ENCODE measurements at places on chromosomes 16 and 17.

GRCh38 chr17:47693731-47694580, at the start of gene TBKBP1:
TSS of gene TBKBP1 (plus strand) at chr17:47694161. CDS start at chr17:47696113, 1,952 bp downstream.
- H3K27ac ChIP-seq = no peak within 1 kb of the TSS
- no peaks in the 10 kb centered on the region for H3K27me3 ChIP-seq
- DNase-seq = no peak
- H3K4me3 ChIP-seq = peak within 1 kb of the TSS; percentile 37

DNA sequence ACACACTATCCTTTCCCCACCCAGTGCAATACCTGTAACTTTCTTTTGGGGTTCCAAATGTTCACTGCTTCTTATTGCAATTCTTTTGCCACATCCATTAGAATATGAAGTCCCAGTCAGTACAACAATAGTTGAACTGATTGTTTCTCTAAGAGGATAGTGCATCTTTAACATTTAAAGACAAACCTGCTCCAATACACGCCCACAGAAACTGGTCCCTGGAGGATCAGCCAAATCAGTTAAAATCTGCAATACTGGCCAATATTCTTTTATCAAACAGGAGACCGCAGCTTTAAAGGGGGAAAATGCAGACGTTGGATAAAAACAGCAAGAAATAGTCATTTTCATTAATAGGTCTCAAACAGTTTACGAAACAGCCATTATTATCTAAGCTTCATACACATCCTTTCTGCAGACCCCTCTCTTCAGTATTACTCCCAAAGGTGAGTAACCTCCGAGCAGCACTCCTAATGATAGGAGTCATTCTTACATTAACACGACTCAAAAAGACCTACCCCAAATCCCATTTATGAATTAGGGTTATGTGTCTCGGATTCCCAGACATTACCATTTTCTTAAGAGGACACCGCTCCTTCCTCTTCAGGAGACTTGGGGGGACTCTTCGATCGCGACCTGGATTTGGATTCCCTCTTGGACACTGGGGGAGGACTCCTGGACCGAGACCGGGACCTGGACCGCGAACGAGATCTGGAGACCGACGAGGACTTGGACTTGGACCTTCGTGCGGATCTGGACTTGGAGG, 1.4 kb downstream of the SRSF2 start:
- no peaks in the 10 kb centered on the region for H3K27me3 ChIP-seq
- no peak overlapping the region for H3K27ac ChIP-seq
- no peak for DNase-seq
- H3K4me3 ChIP-seq = peak overlapping the region; percentile 99

- no peaks in the 10 kb centered on the region for H3K4me1 ChIP-seq
- H3K4me3 ChIP-seq = peak within 1 kb of the TSS; percentile 75
- H3K27me3 ChIP-seq = no peaks in the 10 kb centered on the region
- H3K27ac ChIP-seq = no peak within 1 kb of the TSS
These were observed at the start of gene NT5C for GRCh38 chr17:75131278-75132017. TSS of gene NT5C (minus strand) at chr17:75131742. CDS start at chr17:75131707, 35 bp downstream.

DNA sequence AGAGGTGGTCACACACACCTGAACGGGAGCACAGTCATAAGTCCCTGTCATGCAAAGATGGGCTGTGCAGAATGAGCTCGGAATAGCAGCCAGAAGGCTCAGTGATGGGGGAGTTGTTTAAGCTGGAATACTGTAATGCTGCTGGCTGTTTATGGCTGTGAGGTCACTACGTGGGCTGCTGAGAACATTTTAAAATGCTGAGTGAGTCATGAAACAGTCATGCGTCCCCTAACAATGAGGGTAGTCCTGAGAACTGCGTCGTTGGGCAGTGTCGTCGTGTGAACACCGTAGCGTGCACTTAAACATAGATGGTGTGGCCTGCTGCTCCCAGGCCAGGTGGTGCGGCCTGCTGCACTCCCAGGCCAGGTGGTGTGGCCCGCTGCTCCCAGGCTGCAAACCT, 39.7 kb downstream of the TBCD start:
- no peaks in the 10 kb centered on the region for H3K27me3 ChIP-seq
- H3K36me3 ChIP-seq = peaks cover 6% of the 10 kb centered on the region
- H3K27ac ChIP-seq = no peak overlapping the region
- no peaks in the 10 kb centered on the region for H3K4me1 ChIP-seq
- no peak for DNase-seq

DNA sequence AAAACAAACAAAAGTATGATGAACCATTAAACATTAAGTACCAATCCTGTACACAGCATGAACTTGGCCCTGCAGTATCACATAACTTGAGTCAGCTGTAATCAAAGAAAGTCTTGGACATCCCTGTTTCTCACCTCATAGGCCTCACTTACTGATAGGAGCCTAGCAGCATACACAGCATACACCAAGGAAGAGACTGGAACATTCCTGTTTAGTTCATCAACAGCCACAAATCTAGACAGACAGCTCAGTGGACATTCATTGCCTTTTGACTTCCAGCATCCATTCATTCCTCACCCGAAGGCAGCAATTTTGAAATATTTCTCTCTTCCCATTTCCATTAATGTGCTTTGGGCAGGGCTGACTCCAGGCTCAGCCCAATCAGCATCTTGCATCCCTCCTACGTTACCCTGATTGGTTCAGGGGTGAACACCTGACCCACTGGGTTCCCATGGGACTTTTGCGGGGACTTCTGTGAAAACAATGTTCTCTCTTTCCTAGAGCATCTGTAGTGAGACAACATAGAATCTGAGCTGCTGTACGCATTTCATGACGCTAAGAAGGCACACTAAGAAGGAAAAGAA, 336.7 kb upstream of the ZFHX3 start:
- H3K4me3 ChIP-seq = no peak overlapping the region
- H3K27ac ChIP-seq = no peak overlapping the region
- no peaks in the 10 kb centered on the region for H3K27me3 ChIP-seq
- no peaks in the 10 kb centered on the region for H3K4me1 ChIP-seq

DNA sequence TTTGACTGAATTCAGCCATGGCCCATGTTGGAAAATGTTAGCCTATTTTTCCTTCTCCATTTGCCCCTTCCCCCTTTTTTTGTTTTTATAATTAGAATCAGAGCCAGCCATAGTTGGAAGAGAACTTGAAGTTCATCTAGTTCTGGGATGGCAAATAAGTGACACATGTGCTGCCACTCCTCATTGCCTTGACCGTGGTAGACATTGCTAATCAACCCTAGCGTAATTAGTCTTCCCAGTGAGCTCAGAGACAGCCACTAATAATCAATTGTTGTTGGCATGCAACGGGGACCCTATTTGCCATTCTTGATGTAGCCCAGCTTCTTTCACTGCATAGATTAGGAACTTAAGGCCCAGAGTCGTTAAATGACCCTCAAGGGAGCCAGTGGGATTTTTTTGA, 16.6 kb downstream of the CMIP start:
- no peak overlapping the region for H3K4me3 ChIP-seq
- peaks cover 4% of the 10 kb centered on the region for H3K36me3 ChIP-seq
- no peaks in the 10 kb centered on the region for H3K27me3 ChIP-seq
- H3K4me1 ChIP-seq = no peaks in the 10 kb centered on the region
- no peak for DNase-seq

GRCh38 chr16:80704751-80705505, 99.5 kb downstream of the CDYL2 start:
- no peaks in the 10 kb centered on the region for H3K36me3 ChIP-seq
- H3K4me3 ChIP-seq = no peak overlapping the region
- DNase-seq = no peak
- H3K27me3 ChIP-seq = no peaks in the 10 kb centered on the region
- H3K4me1 ChIP-seq = no peaks in the 10 kb centered on the region

DNA sequence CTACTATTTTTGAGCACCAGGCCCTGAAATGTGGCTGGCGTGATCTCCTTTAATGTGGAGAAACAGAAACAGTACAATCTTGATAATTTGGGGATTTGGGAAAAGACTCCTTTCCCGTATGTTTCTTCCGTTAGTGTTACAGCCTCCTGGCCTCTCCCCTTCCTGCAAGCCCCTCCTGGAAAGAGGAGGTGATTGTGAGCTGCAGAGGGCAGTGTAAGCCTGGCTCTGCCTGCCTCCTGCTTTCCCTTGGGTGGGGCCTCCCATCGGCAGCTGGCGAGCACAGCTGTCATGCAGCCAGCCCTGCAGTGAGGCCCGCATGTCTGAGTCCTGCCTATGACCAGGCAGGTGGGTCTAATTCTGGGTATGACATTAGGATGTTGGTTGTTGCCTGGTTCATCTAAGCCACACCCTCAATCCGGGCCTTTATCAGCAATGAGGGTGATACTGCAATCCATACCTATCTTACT, 48.7 kb upstream of the WSB1 start:
- H3K4me3 ChIP-seq = no peak overlapping the region
- no peak overlapping the region for H3K27ac ChIP-seq
- DNase-seq = peak; percentile 66

GRCh38 chr16:72312828-72313227, 140.9 kb upstream of the PMFBP1 start:
- H3K27me3 ChIP-seq = no peaks in the 10 kb centered on the region
- no peaks in the 10 kb centered on the region for H3K36me3 ChIP-seq
- DNase-seq = no peak
- H3K4me1 ChIP-seq = no peaks in the 10 kb centered on the region
- H3K4me3 ChIP-seq = no peak overlapping the region
- H3K27ac ChIP-seq = no peak overlapping the region

GRCh38 chr17:37731056-37731455, 13.8 kb downstream of the HNF1B start:
- H3K27me3 ChIP-seq = peaks cover 1% of the 10 kb centered on the region
- H3K27ac ChIP-seq = no peak overlapping the region
- peaks cover 1% of the 10 kb centered on the region for H3K4me1 ChIP-seq
- H3K4me3 ChIP-seq = no peak overlapping the region
- DNase-seq = no peak

DNA sequence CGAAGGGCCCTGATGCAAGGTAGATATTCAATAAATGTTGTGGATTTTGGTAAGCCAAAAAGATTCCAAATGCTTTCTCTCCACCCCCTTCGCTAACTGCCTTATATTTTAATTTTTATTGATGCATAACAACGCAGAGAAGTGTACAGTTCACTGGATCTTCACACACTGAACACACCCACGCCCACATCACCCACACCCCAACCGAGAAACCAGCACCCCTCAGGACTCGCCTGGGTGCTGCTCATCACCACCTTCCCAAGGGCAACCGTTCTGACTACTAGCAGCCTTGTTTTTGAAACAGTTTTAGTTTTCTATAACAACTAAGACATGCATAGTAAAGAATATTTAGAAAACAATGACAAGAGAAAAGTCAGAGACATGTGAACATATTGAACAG, 9.1 kb upstream of the PLCG2 start:
- DNase-seq = no peak
- H3K4me3 ChIP-seq = no peak overlapping the region
- H3K27ac ChIP-seq = no peak overlapping the region
- no peaks in the 10 kb centered on the region for H3K4me1 ChIP-seq

- no peak overlapping the region for H3K27ac ChIP-seq
- DNase-seq = no peak
- no peaks in the 10 kb centered on the region for H3K4me1 ChIP-seq
- no peaks in the 10 kb centered on the region for H3K27me3 ChIP-seq
- peaks cover 12% of the 10 kb centered on the region for H3K36me3 ChIP-seq
- no peak overlapping the region for H3K4me3 ChIP-seq
These were observed 5.9 kb downstream of the SLC38A7 start for GRCh38 chr16:58678716-58679115.

GRCh38 chr17:73770115-73770848, 126.0 kb upstream of the SDK2 start:
- H3K27me3 ChIP-seq = no peaks in the 10 kb centered on the region
- no peaks in the 10 kb centered on the region for H3K36me3 ChIP-seq
- H3K4me3 ChIP-seq = no peak overlapping the region
- H3K4me1 ChIP-seq = no peaks in the 10 kb centered on the region
- no peak for DNase-seq

DNA sequence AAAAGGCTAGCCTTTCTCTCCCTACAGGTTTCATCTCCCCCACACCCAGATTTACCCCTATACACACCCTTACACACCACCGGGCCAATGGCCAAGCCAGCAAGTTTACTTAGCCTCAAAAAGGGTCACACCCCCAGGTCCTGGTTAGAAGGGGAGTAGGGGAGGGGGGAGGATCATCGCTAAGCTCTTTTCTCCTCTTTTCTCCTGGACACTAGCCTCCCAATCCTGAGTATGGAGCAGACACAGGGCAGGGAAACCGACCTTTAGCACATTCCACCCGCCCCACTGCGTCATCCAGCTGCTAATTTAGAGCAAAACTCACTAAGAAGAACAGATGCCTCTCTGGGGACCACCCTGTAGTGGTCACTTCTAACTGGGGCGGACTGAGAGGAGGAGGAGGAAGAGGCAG, 4.4 kb downstream of the ACLY start:
- H3K27me3 ChIP-seq = no peaks in the 10 kb centered on the region
- no peak overlapping the region for H3K4me3 ChIP-seq
- H3K36me3 ChIP-seq = peaks cover 40% of the 10 kb centered on the region
- no peak for DNase-seq

DNA sequence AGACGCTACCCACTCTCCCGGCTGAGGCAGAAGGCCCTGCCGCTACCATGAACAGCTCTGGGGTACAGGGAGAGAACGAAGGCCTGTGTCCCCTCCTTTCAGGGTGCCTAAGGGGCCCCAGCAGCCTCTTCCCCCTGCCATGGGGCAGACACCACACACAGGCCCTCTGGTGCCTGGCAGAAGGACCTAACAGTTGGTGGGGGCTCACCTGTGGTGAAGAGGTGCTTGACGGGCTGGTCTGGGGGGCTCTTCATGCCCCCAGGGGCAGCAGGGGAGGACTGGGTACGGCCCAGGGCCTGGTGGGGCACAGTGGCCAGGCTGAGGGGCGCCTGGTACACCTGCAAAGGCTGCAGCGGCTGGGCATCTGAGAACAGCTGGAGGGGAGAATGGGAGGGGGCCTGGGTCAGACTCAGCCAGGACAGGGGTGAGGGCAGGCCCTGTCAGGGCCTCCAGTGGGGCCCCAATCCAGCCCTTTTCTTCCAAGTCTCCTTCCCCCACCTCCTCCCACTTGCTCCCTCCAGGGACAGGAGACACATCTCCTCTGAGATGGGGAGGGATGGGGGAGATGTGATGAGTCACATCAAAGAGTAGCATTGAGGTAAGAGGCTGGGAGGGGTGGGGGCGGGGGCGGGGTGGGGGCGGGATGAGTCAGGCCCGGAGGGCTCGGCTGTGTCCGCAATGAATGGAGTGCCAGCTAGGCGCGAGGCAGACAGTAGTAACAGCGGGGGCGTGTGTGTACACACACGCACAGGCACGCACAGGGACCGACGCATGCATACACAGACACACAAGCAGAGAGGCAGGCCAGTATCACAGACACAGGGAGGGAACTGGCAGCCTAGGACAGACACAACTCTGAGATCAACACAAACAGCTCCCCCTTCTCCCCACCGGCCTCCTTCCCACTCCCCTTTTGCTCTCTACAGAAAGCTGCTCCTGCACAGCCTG, 16.1 kb downstream of the G6PC3 start:
- H3K27me3 ChIP-seq = no peaks in the 10 kb centered on the region
- no peak for DNase-seq
- H3K36me3 ChIP-seq = peaks cover 16% of the 10 kb centered on the region
- H3K27ac ChIP-seq = no peak overlapping the region

GRCh38 chr17:77126519-77126918, 14.2 kb upstream of the SEC14L1 start:
- no peak overlapping the region for H3K27ac ChIP-seq
- H3K36me3 ChIP-seq = no peaks in the 10 kb centered on the region
- DNase-seq = no peak
- H3K27me3 ChIP-seq = no peaks in the 10 kb centered on the region
- no peak overlapping the region for H3K4me3 ChIP-seq

- no peak for DNase-seq
- peaks cover 3% of the 10 kb centered on the region for H3K4me1 ChIP-seq
- H3K4me3 ChIP-seq = peak overlapping the region; percentile 96
- no peaks in the 10 kb centered on the region for H3K27me3 ChIP-seq
- no peak overlapping the region for H3K27ac ChIP-seq
These were observed 1.8 kb upstream of the HELZ start for GRCh38 chr17:67246653-67247415.

All from iPS DF 6.9 (cell line).